ENCODE measurements at places on chromosomes 1 and 21. TPM values are rescaled to one million over a fixed set of nuclear protein-coding genes. Genes with fewer than 3 reads are reported as not detected.

DEPDC1 gene
- 6.9 TPM for polyA plus RNA-seq

MYOG gene
- not detected for polyA plus RNA-seq

KISS1 gene
- 4.0 TPM for polyA plus RNA-seq

LIN28A gene
- not detected for polyA plus RNA-seq

KDF1 gene
- polyA plus RNA-seq = 30.4 TPM

FAAH gene
- 46.4 TPM for polyA plus RNA-seq

HES2 gene
- polyA plus RNA-seq = 0.55 TPM

RHCE gene
- polyA plus RNA-seq = 0.46 TPM

INKA2 gene
- polyA plus RNA-seq = 4.4 TPM

GJA4 gene
- polyA plus RNA-seq = 5.8 TPM

LRRN2 gene
- 3.0 TPM for polyA plus RNA-seq

TAL1 gene
- 0.45 TPM for polyA plus RNA-seq

BSND gene
- 0.01 TPM for polyA plus RNA-seq

KPRP gene
- polyA plus RNA-seq = not detected

SFN gene
- 3.3 TPM for polyA plus RNA-seq

SAMSN1 gene
- polyA plus RNA-seq = 3.1 TPM

CFAP74 gene
- polyA plus RNA-seq = 2.2 TPM

Data from small intestine (tissue), 16 donors.